ENCODE measurements at places on chromosomes 16 and 17. TPM values are rescaled to one million over a fixed set of nuclear protein-coding genes. Genes with fewer than 3 reads are reported as not detected.

RCVRN gene
- not detected for total RNA-seq

CPHXL2 gene
- total RNA-seq, result not detected

TBC1D3H gene
- total RNA-seq, result not detected

RBFOX1 gene
- total RNA-seq, result not detected

ZSCAN10 gene
- total RNA-seq, result not detected

PRSS33 gene
- total RNA-seq, result not detected

CNOT1 gene
- 63.3 TPM for total RNA-seq

TBC1D3G gene
- not detected for total RNA-seq

CBFA2T3 gene
- total RNA-seq, result 0.11 TPM

DHRS7C gene
- not detected for total RNA-seq

TLCD1 gene
- 20.7 TPM for total RNA-seq

ABCC3 gene
- total RNA-seq, result 13.7 TPM

KRT33A gene
- total RNA-seq, result not detected

LRRC45 gene
- total RNA-seq, result 20.9 TPM

NPIPB9 gene
- not detected for total RNA-seq

C16orf54 gene
- total RNA-seq, result not detected

CSH1 gene
- not detected for total RNA-seq

MYH10 gene
- total RNA-seq, result 36.1 TPM

CMTM1 gene
- 0.39 TPM for total RNA-seq

GJC1 gene
- total RNA-seq, result 6.6 TPM

SMTNL2 gene
- not detected for total RNA-seq

BAHCC1 gene
- 1.8 TPM for total RNA-seq

DNAH2 gene
- total RNA-seq, result 0.23 TPM

GAST gene
- total RNA-seq, result not detected

OGFOD3 gene
- total RNA-seq, result 29.5 TPM

HOXB4 gene
- not detected for total RNA-seq

CPHXL gene
- not detected for total RNA-seq

DOC2A gene
- total RNA-seq, result not detected

C16orf96 gene
- not detected for total RNA-seq

ZNF469 gene
- 0.04 TPM for total RNA-seq

CORO1A gene
- total RNA-seq, result 10.9 TPM

TMEM238L gene
- not detected for total RNA-seq

COL1A1 gene
- total RNA-seq, result 30.7 TPM

FOXF1 gene
- total RNA-seq, result not detected

ACSM2B gene
- not detected for total RNA-seq

PIRT gene
- total RNA-seq, result not detected

RHBDF2 gene
- 73.6 TPM for total RNA-seq

CACNG1 gene
- not detected for total RNA-seq

CACNB1 gene
- total RNA-seq, result 12.0 TPM

TRAP1 gene
- 87.7 TPM for total RNA-seq

CDT1 gene
- total RNA-seq, result 19.9 TPM

OTOA gene
- not detected for total RNA-seq
